CD4-positive, alpha-beta T cell (primary cell): ENCODE measurements at places on chromosomes 16 and 17. TPM values are rescaled to one million over a fixed set of nuclear protein-coding genes. Genes with fewer than 3 reads are reported as not detected.

DNA sequence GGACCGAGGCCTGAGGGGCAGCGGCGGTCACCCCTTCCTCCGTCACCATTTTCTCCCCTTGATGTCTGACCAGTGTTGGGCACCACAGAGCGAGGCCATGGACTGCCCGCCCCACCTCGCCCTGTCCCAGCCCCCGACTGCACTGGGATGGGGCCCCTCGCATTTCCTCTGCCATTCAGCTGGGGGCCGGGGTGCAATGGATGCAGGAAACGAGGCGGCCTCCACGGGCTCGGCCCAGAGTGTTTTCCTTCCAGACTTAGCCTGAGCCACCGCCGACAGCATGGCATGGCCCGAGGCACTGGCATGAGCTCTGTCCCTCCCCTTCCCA lies 44.6 kb upstream of the ZC3H18 start:
- DNase-seq = no peak

GRCh38 chr17:2059547-2060384 lies 4.9 kb downstream of the HIC1 start:
- DNase-seq = no peak

- no peak for DNase-seq
Observed at GRCh38 chr16:85062845-85063244, 35.2 kb downstream of the KIAA0513 start.

DNA sequence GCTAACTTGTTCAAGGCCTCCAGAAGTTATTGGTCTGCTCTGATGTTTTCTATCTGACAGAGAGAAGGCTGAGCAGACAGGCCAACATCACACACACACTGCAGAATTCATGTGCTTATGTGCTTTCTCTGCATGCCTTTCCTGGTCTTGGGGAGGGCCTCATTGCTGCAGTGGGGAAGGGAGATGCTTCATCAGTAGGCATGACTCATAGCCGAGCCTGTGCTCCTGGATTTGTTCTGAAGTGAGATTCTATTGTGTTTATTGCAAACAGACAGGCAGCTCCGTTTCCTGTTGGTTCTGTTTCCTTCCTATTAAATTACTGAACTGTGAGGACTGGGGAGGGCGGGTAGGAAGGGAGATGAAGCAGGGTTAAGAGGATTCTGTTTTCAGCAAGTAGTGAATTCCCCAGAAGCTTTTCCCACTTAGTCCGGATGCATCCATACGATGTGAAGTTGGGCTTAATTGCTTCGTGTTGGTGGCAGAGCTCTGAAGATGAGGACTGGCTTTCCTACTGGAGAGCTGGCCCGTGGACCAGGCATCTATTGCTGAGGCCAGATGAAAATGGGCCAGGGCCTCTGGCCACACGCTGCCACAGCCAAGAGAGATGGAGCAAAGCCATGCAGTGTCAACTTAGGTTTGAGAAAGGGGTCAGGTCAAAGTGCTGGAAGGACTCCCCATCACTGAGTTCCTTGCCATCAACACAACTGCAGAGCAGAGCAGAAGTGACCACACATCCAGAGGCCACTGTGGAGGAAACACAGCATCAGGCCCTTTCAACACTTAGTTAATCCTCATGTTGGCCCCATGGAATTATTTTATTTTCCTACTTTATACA lies 179.3 kb downstream of the UTP18 start:
- DNase-seq = no peak

DNA sequence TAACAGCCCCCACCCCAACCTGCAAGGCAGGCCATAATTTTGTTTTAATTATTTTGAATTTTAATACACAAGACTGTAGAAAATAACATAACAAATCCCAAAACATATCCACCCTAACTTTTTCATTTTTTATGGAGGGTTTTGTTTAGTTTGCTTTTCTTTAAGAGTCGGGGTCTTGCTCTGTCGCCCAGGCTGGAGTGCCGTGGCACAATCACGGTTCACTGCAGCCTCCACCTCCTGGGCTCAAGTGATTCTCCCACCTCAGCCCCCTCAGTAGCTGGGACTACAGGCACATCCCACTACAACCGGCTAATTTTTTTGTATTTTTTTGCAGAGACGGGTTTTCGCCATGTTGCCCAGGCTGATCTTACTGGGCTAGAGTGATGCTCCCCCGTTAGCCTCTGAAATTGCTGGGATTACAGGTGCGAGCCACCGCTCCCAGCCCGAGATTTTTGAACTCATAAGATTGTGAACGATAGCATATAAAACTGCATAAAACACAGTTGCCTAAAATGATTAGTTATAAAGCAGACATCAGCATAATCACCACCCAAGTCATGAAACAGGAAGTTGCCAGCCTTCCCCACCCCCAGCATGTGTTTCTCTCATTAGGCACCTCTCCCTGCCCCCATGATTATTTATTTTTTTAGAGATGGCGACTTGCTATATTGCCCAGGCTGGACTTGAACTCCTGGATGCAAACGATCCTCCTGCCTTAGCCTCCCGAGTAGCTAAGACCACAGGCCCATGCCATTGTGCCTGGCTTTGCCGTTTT lies 13.6 kb upstream of the DOC2B start:
- DNase-seq = no peak

- no peak for DNase-seq
Observed at GRCh38 chr17:54270499-54270898, 447.8 kb downstream of the KIF2B start.

GRCh38 chr17:74012465-74012864 lies 191.0 kb upstream of the RPL38 start:
- peak; percentile 54 for DNase-seq

DNA sequence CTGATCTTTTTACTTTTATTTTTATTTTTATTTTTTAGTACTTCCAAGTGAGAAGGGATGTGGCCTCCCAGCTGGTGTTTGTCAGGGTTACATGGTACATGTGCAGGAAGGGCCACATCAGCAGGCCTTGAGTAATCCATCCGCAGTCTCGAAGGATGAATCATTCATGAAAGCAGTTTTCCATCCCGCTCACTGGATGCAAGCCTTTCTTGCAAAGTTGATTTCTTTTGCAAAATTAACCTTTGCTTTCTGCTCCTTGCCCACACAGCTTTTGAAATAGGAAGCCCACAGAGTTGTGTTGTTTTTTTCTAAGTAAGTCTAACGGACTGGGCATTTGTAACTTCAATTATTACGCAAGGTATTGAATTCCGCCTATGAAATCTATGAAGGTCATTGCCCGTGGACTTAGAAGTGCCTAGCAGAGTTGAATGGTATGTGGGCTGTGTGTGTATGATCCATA lies 157.4 kb downstream of the PRKCA start:
- no peak for DNase-seq

DNA sequence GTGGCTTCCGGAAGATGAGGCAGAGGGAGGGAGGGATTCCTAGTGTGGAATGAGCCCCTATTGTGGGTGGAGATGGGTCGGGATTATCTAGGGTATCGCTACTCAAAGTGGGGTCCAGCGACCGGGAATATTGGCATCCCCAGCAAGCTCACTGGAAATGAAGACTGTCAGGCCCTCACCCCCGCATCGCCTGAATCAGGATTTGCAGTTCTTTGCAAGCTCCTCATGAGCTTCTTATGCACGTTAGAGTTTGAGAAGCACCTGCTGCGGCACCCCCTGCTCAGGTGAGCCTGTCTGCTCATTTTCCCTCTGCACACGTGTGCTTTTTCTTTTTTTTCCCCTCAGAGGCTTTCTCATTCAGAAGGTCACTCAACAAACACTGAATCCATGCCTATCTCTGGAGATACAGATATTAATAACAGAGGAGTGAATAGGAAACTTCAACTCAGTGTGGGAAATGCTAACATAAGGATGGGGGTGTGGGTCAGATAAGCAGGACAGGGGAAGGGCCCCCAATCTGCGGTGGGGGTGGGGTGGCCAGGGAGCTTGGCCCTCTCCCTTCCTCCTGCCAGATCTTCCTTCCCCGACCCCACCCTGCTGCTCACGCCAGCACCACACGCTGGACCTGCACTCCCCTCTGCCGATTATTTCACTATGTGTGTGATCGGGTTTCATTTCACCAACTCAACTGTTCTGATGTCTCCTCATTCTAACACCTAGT lies 67.7 kb upstream of the NFAT5 start:
- DNase-seq = no peak

GRCh38 chr17:75864448-75864871 lies 9.3 kb upstream of the WBP2 start:
- peak; percentile 67 for DNase-seq

DNA sequence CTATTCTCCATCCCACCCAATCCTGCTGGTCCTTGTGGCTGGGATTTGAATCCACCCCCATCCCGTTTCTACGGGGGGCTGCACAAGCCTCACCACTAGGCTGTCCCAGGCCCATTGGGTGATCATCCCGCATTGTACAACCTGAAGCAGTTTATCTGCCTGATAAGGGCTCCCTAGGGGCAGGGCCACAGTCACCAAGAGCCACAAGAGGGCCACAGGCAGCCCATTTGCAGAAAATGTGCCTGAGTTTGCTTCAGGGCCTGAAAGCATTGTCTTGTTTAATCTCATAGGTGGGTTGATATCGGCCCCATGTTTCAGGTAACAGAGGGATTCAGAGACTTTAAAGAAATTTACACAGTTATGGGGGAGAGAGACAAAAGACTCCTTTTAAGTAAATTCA lies 245.0 kb downstream of the CPPED1 start:
- no peak for DNase-seq

- no peak for DNase-seq
Observed at GRCh38 chr17:67353161-67353560, 13.2 kb downstream of the PSMD12 start.

GRCh38 chr16:53153130-53153529 lies 98.3 kb downstream of the CHD9 start:
- DNase-seq = no peak

DNA sequence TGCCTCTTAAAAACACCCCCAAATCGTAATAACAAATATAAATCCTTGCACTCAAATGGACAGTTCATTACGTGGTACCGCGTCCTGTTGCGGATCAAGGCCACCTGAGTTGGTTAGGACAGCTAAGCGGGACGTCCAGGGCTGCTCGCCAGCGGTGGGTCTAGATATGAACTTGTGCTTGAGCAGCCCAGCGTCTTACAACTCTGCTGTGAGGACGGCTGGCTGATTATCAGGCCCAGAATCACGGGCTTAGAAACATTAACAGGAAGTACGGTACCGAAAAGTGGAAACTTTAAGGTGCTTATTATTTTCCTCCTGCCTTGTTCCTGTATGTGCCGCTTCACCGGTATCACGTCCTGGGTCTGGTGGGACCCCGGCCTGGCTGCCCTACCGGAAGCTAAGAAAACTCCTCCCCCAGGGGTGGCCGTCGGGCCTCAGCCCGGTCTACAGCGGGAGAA lies 832 bp upstream of the SRRM2 start:
- DNase-seq = no peak

Gene CALB2
- total RNA-seq = not detected

Gene AANAT
- 0.14 TPM for total RNA-seq

Gene SPATA22
- total RNA-seq = 0.80 TPM

Gene WWOX
- total RNA-seq = 21.7 TPM
